ENCODE measurements at places on chromosomes 2 and 18. TPM values are rescaled to one million over a fixed set of nuclear protein-coding genes. Genes with fewer than 3 reads are reported as not detected.
A peak's percentile ranks its signal among the peaks of the same experiment; 100 is the strongest.

GRCh38 chr18:27713037-27713737 is 463.7 kb downstream of the CDH2 start:
- DNase-seq = no peak

The OR6B2 gene
- total RNA-seq = not detected

DNA sequence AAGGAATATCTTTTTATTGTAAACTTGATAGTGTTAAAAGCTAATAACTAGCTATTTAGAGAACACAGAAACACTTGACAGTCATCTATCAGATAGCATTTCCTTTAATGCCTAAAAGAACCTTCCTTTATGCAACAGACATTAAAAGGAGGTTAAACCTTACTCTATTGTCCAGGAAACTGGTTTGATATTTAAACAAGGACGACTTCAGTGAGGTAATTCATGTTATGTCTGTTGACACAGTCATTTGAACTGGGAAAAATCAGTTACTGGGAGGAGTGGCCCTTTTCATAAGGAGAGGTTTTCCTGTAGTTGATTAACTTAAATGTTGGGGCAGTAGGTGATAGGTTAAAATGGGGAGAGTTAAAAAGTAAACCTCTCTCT is 6.7 kb downstream of the TGIF1 start:
- DNase-seq = no peak

The ICA1L gene
- 0.65 TPM for total RNA-seq

The SKA1 gene
- 1.4 TPM for total RNA-seq

The PRADC1 gene
- total RNA-seq = 19.2 TPM

DNA sequence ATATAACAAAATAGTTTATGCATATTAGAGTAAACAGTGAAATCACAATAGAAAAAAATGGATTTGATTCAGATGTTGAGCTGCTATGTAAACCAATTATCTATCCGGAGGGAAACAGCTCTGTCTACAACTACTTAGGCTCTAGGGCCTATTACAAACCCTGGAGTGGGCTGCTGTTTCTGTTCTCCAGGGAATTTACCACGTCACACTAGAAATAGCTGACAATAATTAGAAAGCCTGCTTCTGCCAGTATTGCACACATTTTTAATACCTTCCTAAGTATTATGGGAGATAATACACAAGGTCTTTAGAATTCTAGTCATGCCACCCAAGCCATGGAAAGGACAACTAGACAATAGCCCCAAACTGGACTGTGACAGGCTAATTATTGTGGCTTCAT is 411.1 kb downstream of the FIGN start:
- no peak for DNase-seq

GRCh38 chr2:4765787-4766530 is 926.2 kb upstream of the SOX11 start:
- DNase-seq = no peak

DNA sequence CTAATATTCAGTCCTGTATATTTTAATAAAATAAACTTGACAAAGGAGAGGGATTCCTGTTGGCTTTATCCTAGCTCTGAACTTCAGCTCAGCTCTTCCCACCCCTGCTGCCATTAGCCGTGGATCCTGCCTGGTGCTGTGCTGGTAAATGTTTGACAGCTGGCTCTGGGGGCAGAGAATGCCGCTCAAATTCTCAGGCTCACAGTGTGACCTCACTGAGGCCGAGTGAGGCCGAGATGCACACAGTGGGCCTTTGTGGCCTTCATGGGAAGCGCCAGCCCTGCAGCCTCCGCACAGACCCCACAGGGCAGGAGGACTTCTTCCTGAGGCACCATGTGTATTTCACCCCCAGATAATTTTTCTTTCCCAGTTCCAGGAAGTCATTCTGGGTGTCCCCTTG is 16.5 kb upstream of the FAHD2A start:
- DNase-seq = no peak

- DNase-seq = no peak
Measured at GRCh38 chr2:121147766-121148165, 137.2 kb downstream of the TFCP2L1 start.

The STARD6 gene
- 0.20 TPM for total RNA-seq

GRCh38 chr2:54597153-54597848 is 126.2 kb upstream of the EML6 start:
- no peak for DNase-seq

The GMCL1 gene
- 7.9 TPM for total RNA-seq

GRCh38 chr18:55310863-55311262 is 277.1 kb downstream of the TCF4 start:
- peak; percentile 53 for DNase-seq

- no peak for DNase-seq
Measured at GRCh38 chr2:16614314-16614860, 51.2 kb downstream of the CYRIA start.

- peak; percentile 12 for DNase-seq
Measured at GRCh38 chr18:36692921-36693332, 135.9 kb downstream of the TPGS2 start.
